ENCODE measurements at places on chromosomes 13 and 19.

DNA sequence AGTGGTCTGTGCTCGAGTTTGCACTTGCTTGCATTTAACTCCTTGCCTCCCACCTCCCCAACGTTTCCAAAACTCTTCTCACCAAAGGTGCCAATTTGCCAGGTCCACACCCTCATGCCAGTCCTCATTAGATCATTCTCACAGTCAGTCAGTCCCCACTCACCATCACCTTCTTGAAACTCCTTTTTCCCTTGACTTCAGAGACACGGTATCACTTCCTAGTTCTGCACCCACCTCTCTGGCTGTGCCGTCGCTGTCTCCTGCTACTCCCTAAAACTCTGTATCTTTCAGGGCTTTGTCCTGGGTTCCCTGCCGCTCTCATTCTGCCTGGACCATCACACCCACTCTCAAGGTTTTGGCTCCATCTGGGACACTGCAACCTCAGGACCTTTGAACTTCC, 19.6 kb downstream of the OLFM2 start:
- no peak for DNase-seq

DNA sequence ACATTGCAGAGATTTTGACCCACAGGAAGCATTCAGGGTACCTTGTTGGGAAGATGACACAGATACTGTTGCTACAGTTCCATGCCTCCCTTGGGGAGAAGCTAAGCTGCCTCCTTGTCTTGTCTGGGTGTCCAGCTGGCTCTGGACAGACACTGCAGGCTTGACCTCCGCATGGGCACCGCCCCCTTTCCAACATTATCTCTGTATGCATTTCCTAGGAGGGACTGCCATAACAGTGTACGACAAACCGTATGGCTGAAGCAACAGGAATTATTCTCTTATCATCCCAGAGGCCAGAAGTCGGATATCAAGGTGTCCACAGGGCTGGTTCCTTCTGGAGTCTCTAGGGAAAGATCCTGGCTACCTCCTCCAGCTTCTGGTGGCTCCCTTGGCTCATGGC, 67.0 kb upstream of the USE1 start:
- no peak for DNase-seq

GRCh38 chr19:32718286-32718685, 1.3 kb upstream of the TDRD12 start:
- no peak for DNase-seq

DNA sequence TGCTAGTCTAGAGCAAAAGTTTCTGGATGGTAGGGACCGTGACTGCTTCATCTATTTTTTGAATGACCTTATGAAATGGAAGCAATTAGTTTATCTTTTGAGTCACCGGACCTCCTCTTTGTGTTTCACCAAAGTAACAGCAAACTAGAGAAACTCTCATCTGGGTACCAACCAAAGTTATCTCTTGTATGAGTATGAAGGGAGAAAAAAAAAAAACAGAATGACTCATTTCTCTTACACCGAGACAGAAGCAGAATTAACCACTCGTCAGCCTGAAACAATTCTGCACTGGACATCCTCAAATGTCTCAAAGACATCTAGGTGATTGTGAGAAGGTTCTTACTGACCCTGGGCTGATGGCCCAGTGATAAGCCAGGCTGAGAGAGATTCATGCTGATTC, 18.3 kb downstream of the ZNF100 start:
- no peak for DNase-seq

DNA sequence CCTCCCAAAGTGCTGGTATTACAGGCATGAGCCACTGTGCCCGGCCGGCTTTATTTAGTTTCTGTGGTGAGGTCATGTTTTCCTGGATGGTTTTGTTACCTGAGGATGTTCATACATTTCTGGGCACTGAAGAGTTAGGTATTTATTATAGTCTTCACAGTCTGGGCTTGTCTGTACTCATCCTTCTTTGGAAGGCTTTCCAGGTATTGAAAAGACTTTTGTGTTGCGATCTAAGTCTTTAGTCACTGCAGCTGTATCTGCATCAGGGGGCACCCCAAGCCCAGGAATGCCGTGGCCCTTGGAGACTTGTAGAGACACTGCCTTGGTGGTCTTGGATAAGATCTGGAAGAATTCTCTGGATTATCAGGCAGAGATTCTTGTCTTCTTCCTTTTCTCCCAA, 12.8 kb downstream of the BLOC1S3 start:
- no peak for DNase-seq

GRCh38 chr19:55687281-55688201, 12.5 kb downstream of the EPN1 start:
- no peak for DNase-seq

- DNase-seq: no peak
These were observed 6.3 kb downstream of the ARHGAP33 start for GRCh38 chr19:35781650-35782049.

GRCh38 chr13:106133025-106133424, 402.4 kb downstream of the EFNB2 start:
- no peak for DNase-seq

Data from NCI-H1436 treated with DMSO at 0.1 percent for 48 hours (cell line).